Uterus (tissue), 4 donors: ENCODE measurements at places on chromosomes 3 and 15. TPM values are rescaled to one million over a fixed set of nuclear protein-coding genes. Genes with fewer than 3 reads are reported as not detected.

The PLCB2 gene
- total RNA-seq: 8.4 TPM

- DNase-seq: no peak
- no peak overlapping the region for H3K4me3 ChIP-seq
- H3K27ac ChIP-seq: no peak overlapping the region
- H3K27me3 ChIP-seq: no peaks in the 10 kb centered on the region
Observed at GRCh38 chr15:99333413-99333812, 82.1 kb downstream of the LRRC28 start.

GRCh38 chr3:170589113-170589512 lies 3.2 kb upstream of the SLC7A14 start:
- H3K36me3 ChIP-seq: no peaks in the 10 kb centered on the region
- H3K27ac ChIP-seq: no peak overlapping the region
- no peak for DNase-seq
- peaks cover 20% of the 10 kb centered on the region for H3K27me3 ChIP-seq

- H3K27ac ChIP-seq: peak overlapping the region; percentile 60
- no peak overlapping the region for H3K4me3 ChIP-seq
- no peaks in the 10 kb centered on the region for H3K27me3 ChIP-seq
- H3K36me3 ChIP-seq: no peaks in the 10 kb centered on the region
- DNase-seq: no peak
Observed at GRCh38 chr3:43162230-43163084, 56.6 kb upstream of the POMGNT2 start.

GRCh38 chr15:101654171-101654570 lies 2.0 kb upstream of the TM2D3 start:
- H3K4me3 ChIP-seq: no peak overlapping the region
- no peaks in the 10 kb centered on the region for H3K27me3 ChIP-seq
- DNase-seq: no peak
- no peaks in the 10 kb centered on the region for H3K36me3 ChIP-seq
- no peak overlapping the region for H3K27ac ChIP-seq
- H3K4me1 ChIP-seq: peaks cover 11% of the 10 kb centered on the region

DNA sequence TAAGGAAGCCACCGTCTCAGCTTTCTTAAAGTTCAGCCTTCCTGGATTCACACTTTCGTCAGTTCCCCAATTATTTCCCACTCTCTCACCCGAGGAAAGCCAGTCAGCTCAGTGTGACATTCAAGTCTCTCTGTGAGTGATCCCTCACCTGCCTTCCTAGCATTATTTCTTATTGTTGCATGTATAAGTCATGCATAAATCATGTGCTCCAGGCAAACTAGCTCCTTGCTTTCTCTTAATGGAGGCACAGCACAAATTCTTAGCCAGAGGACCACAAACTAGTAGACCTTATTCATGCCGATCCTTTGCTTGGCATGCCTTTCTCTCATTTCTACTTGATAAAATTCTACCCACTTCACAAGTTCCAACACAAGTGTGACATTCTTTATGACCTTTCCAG lies 44.3 kb downstream of the CLDN11 start:
- no peak for DNase-seq
- no peak overlapping the region for H3K4me3 ChIP-seq
- H3K36me3 ChIP-seq: no peaks in the 10 kb centered on the region
- no peak overlapping the region for H3K27ac ChIP-seq
- H3K27me3 ChIP-seq: no peaks in the 10 kb centered on the region

GRCh38 chr15:50234764-50235163 lies 30.8 kb downstream of the HDC start:
- H3K4me3 ChIP-seq: no peak overlapping the region
- H3K36me3 ChIP-seq: no peaks in the 10 kb centered on the region
- H3K4me1 ChIP-seq: no peaks in the 10 kb centered on the region
- no peaks in the 10 kb centered on the region for H3K27me3 ChIP-seq
- no peak for DNase-seq
